ENCODE measurements at places on chromosomes 1 and 21.
A peak's percentile ranks its signal among the peaks of the same experiment; 100 is the strongest.

GRCh38 chr1:109931189-109931731 is 20.6 kb downstream of the CSF1 start:
- DNase-seq, result no peak

- no peak for DNase-seq
These were observed 26.4 kb upstream of the SMYD3 start for GRCh38 chr1:246533371-246533905.

DNA sequence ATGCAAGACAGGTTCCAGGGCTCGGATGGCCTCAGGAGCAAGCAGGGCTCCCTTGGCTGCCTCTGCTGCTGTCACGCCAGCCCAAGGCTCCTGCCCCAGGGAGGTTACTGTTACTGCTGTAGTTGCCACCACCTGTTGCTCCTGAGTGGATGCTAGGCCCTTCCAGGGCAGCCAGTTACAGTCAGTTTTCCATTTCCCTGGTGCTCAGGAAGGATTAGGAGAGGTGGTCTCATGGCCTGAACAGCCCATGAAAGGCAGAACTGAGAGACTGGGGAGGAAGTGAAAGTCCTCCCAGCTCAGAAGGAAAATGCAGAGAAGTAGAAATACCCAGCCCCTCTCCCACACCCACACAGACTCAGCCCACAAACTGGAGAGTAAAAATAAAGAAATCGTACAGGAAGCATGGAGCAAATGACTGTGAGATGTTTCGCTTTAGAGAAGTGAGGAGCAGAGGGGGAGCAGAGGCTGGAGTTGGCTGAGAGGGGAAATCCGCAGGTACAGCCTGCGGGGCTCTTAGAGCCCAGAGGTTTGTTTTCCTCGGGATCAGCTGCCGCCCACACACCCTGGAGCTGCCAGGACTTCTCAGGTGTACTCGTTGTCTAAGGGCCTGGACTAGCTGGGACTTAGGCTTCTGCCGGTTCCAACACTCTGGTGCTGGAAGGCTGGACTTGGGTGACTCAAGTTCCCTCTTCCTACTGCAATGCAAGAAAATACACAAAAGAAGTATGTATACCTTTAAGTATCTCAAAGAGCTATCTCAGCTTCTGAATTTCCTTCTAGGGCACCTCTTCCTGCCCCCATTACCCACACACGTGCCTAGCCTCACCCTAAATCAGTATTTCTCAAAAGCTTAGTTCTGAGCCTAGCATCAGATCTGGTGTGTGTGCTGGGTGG is 2.3 kb downstream of the IL6R start:
- peak; percentile 59 for DNase-seq

GRCh38 chr1:58345215-58346035 is 201.1 kb downstream of the OMA1 start:
- DNase-seq, result no peak

- DNase-seq, result no peak
These were observed 40.4 kb downstream of the PHC2 start for GRCh38 chr1:33390542-33390941.

- no peak for DNase-seq
These were observed 426.7 kb downstream of the NPHP4 start for GRCh38 chr1:5565281-5566125.

DNA sequence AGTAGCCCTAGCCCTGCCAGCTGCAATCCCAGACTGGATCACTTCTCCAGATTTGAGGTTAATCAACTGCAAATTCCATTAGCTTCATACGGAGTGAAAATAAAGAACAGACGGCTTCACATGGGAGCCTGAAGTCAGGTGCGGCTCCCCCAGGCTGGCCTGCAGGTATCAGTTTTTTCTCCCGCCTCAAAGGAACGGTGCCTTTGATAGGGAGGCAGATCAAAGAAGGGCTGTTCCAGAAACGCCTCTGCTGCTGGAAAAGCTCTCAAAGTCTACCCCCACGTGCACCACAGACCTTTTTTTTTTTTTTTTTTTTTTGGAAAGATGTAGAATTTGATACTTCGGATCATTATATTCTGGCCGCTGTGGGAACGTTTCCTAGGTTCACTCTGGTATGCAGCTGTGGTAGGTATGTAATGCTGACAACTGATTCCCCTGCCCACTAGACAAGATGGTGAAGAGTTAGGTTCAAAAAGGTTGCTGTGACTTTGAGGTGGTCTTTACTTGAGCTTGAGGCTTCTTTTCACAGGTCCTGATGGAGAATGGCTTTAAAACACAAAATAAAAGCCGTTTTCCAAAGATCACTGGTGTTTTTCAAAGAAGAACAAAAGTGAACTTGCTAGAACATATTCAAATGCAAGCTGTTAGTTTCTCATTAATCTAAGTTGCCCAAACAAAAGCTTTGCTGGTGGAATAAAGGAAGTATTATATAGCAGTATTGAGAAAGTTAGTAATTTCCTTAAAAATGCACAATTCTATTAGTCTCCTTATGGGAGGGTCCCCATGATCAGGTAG is 189.0 kb upstream of the NFIA start:
- no peak for DNase-seq

DNA sequence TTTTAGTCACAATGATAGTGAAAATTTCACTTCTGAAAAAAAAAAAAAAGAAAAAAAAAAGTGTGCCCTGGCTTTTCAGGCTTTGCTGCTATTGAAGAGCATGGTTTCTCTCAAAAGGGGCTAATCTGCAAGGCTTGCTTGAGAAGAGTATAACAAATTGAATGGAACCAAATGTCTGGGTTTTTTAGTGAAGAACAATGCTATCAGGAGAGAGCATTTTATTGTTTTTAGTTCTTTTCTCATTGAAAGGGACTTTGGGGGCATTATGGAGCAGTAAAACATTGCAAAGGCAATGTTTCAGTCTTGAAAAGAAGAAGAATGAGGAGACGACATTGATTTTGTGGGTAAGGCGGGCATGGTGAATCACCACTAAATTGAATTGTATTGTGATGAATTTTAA is 28.2 kb downstream of the VCAM1 start:
- DNase-seq, result no peak

DNA sequence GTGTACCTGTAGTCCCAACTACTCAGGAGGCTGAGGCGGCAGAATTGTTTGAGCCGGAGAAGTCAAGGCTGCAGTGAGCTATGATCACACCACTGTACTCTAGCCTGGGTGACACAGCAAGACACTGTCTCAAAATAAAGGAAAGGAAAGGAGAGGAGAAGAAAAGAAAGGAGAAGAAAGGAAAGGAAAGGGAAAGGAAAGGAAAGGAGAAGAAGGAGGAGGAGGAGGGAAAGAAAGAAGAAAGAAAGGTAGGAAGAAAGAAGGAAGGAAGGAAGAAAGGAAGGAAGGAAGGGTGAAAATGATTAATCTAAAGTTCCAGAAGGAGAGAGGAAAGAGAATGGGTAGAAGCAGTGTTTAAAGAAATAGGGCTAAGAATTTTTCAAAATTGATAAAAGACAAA is 12.2 kb downstream of the SPOCD1 start:
- no peak for DNase-seq

DNA sequence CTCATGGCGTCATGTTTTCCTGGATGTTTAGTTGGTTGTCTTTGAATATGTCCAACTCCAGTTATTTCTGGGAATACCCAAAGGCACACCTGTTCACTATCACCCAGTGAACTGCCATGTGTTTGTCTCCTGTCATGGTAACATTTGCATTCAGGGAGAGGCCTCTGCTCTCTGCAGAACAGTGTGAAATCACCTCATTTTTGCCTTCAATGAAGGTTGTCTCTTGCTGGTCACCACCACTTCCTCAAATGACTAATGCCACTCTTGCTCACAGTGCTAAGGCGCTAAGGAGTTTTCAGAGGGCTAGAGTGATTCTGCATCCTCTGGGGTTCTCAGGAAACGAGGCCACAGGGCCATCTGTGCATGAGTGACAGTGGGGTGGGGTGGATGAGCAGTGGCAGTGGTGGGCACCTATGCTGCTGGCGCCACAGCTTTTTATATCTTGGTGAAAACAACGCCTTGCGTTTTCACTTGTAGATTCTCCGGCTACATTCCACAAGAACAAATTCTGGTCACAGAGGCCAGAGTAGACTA is 60.0 kb upstream of the ATP5PO start:
- DNase-seq, result peak; percentile 92

GRCh38 chr1:2556678-2557481 is 709 bp downstream of the TNFRSF14 start:
- no peak for DNase-seq

- no peak for DNase-seq
These were observed 2.2 kb downstream of the FASLG start for GRCh38 chr1:172661107-172661506.

DNA sequence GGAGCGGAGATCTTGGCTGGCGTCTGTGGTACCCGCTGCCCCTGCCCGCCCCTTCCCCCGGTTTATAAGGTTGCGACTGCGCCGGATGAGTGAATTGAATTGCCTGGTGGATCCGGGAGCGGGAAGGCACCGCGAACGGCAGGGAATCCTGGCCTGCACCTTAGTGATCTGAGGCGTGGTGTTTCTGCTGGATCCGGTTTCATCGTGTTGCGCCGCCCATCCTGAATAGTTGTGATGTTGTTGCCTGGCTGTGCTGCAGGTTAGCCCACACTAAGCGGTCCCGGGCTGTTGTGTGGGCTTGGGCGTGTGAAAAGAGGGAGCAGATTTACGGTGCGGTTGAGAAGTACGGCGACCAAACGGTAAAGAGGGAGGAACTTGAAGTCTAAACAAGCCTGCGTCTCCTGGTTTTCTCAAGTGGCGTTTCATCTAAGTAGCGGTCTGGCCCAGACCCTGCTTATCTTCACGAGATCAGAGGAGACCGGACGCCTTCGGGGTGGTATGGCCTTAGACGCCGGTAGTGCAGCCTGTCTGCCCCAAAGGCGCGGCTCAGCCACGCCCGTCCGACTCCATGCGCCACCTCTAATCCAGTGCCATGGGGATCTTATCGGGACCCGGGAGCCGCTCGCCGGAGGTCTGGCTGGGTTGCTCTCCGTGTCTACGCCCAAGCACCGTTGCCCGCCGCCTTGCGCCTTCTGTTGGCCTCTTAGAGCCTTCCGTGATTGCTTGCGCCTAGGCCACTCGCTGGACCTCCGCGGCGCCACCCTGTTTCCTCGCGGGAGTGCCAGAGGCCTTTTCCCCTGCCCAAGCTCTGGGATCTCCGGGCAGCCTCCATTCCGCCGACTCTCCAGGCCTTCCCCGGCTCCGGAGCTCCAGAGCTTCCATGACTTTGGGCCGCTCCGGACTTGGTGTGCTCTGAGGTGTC is 87.5 kb upstream of the RHOU start:
- peak; percentile 67 for DNase-seq

DNA sequence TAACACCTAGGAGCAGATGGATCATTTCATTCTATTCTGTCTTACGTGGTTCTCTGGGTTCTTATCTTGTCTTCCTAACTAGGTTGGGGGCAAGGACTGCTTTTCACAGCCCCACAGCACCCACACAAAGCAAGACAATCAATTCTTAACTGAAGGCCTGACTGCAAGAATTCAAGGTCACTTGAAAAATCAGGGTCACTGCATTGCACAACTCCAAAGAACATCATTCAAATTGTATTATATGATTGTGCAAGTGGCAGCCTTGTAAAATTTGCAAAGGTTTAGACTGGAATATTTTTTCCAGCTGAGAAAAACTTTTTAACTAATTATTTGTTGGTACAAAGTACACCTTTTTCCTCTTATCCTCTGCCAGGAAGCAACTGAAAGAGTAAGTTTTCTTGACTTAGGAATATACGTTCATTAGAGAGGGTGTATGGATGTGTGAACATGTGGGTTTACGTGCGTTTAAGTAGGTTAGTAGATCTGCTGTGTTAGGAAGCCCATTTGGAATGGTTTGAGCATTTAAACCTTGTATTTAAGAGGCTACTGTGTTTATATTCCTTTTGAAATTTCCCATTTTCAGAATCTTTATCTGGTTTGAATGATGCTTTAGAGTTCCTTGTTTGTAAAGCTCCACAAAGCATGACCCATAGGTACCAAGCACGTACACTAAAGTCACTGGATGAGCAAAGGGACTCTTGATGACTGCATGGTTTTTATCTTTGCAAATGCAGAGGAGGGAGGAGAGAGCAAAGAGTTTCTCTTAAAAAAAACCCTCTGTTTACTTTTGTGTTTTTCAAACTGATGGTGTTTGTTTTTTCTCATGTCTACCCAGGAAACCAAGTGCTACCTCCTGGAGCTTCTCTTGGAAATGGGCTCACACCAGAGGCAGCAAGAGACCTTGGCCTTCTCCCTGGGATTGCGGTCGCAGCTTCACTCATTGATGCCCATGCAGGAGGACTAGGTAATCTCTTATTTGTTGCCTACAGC is 214.9 kb downstream of the FGGY start:
- no peak for DNase-seq

- no peak for DNase-seq
These were observed 2.7 kb upstream of the PTPN22 start for GRCh38 chr1:113874012-113874879.

- DNase-seq, result no peak
These were observed 96.9 kb upstream of the SGIP1 start for GRCh38 chr1:66437136-66437401.

- no peak for DNase-seq
These were observed 75.8 kb downstream of the CACNA1E start for GRCh38 chr1:181559142-181559541.

- no peak for DNase-seq
These were observed 79.8 kb upstream of the IFFO2 start for GRCh38 chr1:19036041-19036812.

DNA sequence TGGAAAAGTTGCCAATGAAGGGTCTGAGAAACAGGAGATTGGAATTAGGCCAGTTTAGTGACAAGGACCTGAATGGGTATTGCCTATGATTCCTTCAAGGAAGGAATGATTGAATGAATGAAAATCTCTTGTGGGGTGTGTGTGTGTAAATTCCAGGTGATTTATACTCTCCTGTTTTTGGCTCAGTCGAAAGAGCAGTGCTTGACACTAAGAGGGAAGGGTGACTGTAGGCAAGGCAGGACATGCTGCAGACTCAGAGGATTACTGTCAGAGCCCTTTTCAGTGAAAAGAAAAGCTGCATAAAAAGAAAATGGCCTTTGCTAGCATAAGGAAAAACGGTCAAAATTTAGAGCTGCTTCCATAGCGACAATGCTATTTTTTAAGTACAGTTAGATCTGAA is 30.1 kb downstream of the C1orf21 start:
- no peak for DNase-seq

DNA sequence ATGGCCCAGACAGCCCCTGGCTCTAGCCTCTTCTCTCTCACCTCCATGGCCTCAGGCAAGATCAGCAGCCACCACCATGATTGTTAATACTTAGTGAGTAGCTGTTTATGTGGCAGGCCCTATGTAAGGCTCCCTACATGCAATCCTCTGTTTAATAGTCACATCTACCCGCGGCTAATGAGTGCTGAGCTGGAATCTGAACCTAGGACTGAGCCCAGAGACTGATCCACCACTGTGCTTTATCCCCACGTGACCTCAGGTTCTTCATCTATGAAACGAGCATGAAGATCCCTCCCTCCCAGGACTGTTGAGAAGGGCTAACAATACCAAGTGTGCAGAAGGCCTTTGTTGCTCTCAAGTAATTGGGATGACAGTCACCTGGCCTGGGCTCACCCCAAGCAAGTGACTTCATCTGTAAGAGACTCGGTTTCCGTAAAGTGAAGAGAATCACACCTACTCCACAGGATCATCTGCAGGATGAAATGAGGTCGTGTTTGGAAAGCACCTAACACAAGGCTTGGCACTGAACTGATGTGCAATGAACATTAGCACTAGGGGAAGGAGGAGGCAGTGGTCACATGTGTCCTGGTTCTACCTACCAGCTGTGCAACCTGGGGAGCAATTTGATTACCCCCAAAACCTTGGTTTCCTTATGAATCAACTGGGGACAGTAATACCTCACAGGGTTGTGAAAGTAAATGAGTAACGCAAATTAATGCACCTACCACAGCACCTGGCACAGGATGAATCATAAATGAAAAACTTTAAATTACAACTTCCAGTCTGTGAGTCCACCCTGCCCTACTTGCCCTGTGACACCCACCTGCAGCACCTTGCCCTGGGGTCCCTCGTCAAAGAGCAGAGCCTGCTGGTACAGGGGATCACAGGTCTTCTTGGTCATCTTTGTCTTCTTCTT is 37.2 kb downstream of the RIMS3 start:
- DNase-seq, result no peak

GRCh38 chr1:78360584-78360983 is 130.2 kb upstream of the PTGFR start:
- DNase-seq, result no peak
